ENCODE measurements at places on chromosomes 3 and 15.
A peak's percentile ranks its signal among the peaks of the same experiment; 100 is the strongest.

GRCh38 chr3:38468765-38469164 lies 15.1 kb downstream of the ACVR2B start:
- no peak for DNase-seq

DNA sequence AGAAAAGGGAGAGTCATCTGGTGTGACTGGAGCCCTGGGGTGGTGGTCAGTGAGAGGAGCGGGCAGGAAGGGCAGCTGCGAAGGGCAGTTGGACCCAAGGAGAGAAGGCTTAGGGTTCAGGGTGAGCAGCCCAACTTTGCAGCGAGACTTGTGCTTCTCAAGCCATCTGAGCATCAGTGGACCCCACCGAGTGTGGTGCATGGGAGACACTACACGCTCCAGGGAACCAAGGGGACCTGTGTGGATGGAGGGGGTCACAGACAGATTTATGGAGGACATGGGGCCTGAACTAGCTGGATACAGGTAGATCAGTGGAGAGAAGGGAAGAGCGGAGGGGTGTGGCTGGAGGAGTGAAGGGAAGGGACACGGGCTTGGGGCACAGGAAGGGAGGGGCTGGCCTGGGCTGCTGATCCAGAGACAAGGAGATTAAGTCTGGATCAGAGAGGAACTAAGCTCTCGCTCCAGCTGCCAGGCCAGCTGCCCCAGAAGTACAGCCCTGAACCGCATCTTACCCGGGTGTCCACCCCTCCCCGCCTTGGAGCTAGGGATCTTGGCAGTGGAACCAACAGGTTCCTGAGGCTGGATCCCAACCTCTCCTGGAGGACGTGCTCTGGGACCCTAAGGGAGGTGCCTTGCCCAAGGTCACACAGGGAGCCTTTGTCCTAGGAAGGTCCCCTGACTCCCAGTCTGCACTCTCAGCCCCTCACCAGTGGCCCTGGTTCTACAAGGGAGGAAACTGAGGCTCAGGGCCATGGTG lies 120.5 kb downstream of the CORO2B start:
- no peak for DNase-seq

GRCh38 chr3:188788621-188789081 lies 383.1 kb upstream of the TPRG1 start:
- peak; percentile 9 for DNase-seq

DNA sequence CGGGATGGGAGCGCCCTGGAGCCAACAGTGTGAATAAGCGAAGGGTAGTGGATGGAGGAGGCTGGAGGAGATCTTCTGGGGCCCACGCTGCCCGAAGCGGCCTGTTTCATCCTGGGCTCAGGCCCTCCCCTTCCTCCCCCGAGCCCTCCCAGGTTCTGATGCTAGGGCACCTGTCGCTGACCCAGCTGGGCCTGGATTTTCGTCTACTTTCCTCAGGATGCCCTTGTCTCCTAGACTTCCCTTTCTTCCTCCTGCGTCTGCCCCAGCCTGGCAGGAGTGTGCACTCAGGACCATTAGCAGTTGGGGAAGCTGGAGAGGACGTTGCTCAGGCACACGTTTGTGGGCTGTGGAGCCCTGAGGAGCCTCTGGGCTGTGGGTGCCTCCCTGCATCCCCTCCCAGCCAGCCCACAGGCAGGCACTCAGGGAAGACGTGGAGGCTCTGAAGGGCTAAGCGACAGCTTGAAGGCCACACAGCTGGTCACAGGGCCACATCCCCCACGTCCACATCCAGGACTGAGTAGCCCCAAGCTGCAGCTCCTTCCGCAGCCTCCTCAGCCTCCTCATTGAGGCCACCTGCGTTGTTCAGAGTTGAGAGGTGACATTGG lies 23.9 kb upstream of the PIGZ start:
- DNase-seq, result no peak

GRCh38 chr15:94970096-94970495 lies 738.7 kb downstream of the MCTP2 start:
- DNase-seq, result no peak

DNA sequence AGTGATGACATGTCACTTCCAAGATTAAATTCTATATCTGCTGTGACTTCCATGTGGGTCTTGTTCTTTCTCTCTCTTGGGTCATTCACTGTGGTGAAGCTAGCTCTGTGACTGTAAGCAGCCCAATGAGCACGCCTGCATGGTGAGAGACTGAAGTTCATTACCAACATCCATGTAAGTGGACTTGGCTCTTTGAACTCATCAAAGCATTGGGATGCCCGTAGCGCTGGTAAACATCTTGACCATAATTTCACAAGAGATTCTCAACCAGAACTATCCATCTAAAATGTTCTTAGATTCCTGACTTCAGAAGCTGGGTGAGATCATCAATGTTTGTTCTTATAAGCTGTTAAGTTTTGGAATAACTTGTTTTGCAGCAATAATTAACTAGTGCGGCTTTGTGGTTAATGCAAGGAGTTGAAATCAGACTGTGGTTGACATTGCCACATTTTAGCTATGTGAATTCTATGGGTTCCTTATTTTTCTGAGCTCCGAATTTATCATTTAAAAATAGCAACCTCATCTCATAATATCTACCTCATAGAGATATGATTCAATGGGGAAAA lies 31.6 kb upstream of the LRRC3B start:
- no peak for DNase-seq

GRCh38 chr3:40725031-40725430 lies 200.3 kb downstream of the ZNF621 start:
- DNase-seq, result no peak

GRCh38 chr3:156037356-156037755 lies 83.0 kb upstream of the KCNAB1 start:
- no peak for DNase-seq

DNA sequence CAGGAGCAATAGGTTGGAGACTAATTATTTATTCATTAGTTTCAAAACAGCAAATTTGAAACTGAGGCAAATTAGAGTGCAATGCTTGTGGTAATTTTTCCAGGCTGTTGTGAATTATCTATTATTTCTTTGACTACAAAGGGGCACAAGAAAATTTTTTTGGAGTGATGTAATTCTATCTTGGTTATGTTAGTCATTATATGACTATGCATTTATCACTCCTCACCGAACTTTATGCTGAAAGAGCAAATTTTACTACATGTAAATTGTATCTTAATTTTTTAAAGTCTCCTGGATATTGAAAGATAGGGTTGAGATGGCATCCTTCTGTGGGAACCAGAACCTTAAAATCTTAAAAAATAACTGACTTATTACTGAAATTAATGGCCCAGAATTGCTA lies 320.0 kb upstream of the ROBO1 start:
- no peak for DNase-seq

DNA sequence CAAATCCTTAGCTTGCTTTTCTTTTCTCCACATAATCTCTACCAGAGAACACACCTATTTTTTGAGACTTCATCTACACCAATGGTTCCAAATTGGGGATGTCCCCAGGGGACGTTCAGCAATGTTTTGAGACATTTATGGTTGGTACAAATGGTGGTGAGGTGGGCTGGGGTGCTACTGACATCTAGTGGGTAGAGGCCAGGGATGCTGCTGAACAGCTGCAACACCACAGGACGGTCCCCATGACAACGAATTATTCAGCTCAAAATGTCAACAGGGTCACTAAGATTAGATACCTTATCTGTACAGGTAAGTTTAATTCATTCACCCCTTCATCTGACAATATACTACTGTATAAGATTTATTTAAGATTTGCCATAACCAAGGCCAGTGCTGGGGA lies 14.4 kb downstream of the GK5 start:
- DNase-seq, result no peak

- no peak for DNase-seq
Measured at GRCh38 chr3:141337991-141338390, 30.3 kb upstream of the ZBTB38 start.

DNA sequence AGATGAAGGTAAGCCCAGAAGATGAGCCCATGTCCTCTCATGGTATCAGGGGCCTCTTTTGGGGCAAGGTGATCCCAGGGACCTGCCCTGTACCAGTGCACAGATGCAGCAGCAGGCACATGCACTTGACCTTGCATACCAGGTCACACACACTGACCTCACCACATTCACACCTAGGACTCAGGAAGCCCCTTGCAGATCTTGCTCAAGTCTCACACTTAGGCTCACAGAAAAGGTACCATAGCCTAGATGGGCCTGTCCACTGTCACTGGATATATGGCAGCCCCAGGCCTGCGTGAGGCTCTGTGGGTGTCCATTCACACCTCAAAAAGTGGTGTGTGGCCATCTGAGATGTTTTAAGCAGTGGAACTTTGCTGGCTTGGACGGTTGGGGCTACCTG lies 58.7 kb downstream of the CACNA2D2 start:
- DNase-seq, result no peak

- no peak for DNase-seq
Measured at GRCh38 chr3:75144406-75144805, 519.7 kb upstream of the FRG2C start.

- DNase-seq, result no peak
Measured at GRCh38 chr3:54533856-54534255, 394.0 kb downstream of the LRTM1 start.

GRCh38 chr3:66390013-66390412 lies 110.8 kb downstream of the LRIG1 start:
- DNase-seq, result no peak

GRCh38 chr3:138011722-138012121 lies 1.8 kb downstream of the CLDN18 start:
- no peak for DNase-seq

DNA sequence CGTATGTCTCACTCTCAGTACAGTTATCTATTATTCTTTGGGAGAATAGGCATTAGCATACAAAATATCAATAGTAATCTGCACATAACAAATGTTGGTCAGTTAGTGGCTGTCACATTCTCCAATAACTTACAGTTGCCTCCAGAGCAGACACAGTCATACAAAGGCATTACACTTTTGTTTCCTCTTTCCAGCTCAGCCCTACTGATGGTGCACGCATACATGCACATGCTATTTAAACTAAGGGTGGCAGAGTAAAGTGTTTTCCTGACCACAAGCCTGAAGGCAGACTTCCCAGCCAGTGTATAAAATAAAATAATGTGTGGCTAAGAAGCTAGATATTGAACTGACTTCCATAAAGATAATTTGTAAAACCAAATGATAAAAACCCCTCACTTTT lies 47.6 kb downstream of the PHLDB2 start:
- no peak for DNase-seq

- no peak for DNase-seq
Measured at GRCh38 chr3:27345959-27346865, 23.0 kb downstream of the NEK10 start.
